ENCODE measurements at places on chromosomes 7 and 10.

DNA sequence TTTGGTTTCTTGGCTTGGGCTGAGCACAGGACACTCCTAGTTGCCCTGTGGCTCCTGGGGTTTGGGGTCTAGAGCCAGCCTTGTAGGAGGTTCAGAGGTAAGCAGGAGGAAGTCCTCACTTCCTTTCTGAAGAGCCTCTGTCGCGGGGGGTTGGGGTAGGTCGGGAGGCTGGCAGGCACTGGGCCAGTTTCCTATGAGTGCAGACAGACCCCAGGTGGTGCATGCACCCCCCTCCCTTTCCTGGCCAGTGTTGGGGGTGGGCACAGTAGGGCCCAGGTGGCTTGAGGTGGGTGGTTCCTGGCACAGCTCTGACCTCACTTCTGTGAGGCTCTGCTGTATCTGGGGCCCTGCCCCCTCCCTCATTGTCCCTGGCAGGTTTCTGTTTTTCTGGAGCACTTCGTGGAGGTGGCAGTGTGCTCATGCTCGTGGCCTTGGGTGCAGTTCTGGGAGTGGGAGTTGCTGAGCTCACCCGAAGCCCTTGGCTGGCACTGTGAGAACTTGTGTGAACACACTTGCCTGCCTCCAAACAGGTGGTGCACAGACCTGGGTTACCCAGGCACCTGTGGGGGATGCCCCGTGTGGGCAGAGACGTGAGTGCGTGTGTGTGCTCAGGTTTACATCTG, 1.8 kb downstream of the PALD1 start:
- no peak for DNase-seq

DNA sequence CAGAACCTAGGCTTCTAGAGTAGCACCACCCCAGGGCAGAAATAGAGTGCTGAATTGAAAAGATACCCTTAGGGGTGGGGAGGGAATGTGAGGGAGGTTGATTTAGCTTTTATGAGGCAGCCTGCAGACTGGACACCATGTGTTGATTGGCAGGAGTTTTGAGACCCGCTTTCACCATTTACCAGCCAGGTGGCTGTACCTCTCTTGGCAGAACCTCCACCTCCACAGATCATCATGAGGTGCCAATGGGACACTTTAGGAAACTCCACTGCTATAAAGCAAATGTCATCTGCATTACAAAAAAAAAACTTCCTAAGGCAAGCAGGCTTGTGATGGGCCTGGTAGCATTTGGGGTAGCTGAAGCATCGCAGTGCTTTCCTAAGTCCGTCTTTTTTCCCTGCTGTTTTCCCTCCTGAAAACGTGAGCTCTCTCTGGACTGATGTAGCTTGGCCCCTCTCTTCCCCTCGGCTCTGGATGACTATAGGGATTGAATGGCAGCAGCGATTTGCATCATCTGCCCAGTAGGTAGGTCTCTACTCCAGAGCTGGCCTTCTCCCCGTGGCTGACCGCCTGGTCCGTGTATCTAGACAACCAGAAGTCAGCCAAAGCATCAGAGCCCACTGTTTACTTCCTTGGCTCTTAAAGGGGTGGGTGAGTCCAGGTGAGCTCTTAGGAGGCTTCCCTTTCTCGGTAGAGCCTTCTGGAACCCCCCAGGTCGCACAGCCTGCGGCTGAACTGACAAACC, 1.3 kb downstream of the PCBD1 start:
- DNase-seq = no peak

- peak; percentile 54 for DNase-seq
Measured at GRCh38 chr7:27697861-27698430, 35.3 kb upstream of the HIBADH start.

DNA sequence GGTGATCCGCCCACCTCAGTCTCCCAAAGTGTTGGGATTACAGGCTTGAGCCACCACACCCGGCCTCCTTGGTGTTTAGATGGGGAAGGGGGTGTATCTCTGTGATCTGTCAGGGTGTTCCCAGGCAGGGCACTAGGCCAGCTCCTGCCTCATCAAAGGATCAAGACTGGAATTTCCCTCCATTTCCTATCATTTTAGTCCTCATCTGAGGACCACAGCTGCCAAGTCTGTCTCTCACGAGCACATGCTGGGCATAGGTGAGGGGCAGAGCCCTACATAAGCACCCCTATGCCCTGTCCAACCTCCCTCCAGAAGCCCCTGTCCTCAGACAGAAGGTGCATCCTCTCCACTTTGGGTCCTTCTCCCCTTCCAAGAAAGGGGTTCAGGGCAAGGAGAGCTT, 19.5 kb downstream of the TRIM56 start:
- DNase-seq = no peak

DNA sequence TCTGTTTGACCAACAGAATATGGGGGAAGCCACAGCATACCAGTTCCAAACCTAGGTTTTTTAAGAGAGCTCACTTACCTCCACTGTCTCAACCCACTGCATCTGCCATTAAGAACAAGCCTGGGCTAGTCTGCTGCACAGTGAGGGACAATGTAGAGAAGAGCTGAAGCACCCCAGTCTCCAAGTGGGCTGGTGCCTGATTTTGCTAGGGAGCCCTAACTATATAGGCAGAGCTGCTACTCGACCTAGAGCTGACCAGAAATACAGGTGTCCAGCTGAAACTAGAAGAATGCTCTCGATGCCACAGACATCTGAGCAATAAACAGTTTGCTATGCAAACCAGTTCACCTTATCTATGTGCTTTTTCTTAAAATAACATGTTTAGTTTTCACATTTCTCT, 106.9 kb upstream of the BET1 start:
- no peak for DNase-seq

DNA sequence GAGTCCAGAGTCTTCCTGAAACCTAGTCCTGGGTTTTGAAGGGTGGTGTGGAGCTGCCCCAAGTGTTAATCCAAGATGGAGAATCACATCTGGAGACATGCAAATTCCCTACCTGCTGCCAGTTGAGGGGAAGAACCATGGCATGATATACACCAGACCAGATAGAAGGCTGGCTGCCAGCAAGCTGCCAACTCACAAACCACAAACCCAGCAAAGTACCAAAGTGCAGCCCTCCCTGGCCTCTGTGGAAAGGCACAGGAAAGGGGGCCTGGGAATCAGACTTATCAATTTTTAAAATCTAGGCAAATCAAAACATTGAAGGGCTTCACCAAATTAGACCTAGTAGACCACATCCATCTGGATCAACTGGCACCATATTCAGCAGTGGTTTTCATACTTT, 157.0 kb downstream of the TMEM26 start:
- DNase-seq = no peak

DNA sequence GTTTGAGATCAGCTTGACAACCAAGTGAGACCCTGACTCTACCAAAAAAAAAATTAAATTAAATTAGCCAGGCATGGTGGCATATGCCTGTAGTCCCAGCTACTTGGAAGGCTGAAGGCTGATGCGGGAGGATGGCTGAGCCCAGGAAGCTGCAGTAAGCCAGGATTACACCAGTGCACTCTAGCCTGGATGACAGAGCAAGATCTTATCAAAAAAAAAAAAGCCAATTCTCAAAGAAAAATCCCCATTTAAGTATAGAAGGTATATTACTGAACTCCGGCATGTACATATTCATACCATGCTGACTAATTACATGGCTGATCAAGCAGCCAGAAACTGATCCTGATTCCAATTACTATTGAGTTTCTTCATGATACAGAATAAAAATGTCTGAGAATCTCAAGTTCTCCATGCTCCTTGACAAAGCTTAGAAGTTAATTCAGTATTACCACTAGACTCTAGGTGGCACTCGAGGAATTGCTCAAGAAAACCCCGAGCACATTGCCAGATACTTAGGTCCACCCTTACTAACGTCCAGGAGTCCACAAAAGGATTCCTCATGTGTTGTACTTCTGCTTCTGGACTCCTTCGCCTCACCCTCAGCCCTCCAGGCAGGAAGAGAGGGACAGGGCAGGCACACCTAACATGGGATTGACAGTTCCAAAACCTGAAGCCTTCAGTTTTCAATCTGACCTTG, 148.9 kb downstream of the PARD3 start:
- DNase-seq = peak; percentile 91

GRCh38 chr10:132332433-132332754, 401 bp downstream of the LRRC27 start:
- no peak for DNase-seq

- DNase-seq = no peak
Measured at GRCh38 chr10:75938380-75939122, 507.1 kb downstream of the LRMDA start.

- no peak for DNase-seq
Measured at GRCh38 chr10:102010961-102011360, 45.0 kb downstream of the ARMH3 start.

- DNase-seq = no peak
Measured at GRCh38 chr10:71052076-71052660, 160.2 kb upstream of the UNC5B start.

- DNase-seq = peak; percentile 65
Measured at GRCh38 chr10:108204528-108205305, 1040.2 kb upstream of the SORCS1 start.

DNA sequence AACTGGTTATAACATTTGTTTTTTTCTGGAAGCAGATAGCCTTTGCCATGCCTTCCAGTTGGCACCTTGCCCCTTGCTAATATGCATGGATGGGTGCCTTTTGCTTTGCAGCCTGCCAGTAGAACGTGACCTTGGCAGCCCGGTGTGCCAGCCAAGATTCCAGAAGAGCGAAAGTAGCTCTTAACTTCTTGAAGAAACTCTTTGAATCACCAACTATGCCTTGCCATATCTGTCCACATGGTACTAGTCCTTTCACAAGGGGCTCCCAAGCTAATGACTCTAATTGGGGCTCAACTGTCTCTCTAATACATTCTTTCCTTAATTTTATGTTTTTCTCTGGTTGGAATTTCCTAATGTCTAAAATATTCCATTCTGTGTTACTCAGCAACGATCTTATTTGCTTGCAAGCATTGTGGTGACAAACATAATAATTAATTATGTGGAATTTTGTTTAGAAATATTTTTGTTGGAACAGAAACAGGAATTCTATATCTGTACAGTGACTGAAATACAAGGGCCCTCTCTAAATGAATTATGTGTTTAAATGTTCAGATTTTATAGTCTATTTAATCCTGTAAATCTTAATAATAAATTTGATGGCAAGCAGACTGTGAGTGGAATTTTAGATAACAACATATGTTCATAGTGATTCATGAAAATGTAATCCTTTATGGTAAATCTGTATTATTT, 45.8 kb downstream of the HDAC9 start:
- DNase-seq = no peak

- no peak for DNase-seq
Measured at GRCh38 chr10:63675171-63675570, 154.0 kb downstream of the REEP3 start.

DNA sequence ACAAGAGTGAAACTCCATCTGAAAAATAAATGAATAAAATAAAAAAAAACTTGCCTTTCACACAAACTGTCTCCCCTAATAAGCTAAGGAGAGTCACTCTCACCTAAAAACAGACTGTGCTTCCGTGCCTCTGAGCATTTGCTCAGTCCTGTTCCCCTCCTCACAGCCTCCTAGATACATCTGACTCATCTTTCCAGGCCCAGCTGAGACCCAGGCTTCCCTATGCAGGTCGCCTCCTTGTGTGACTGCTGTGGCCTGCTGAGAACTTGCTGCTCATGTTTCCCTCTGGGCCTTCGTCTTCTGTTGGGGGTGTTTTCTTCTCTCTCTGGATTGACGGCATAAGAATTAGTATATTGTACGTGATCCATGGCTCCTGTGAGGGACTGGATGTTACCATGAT, 777.7 kb downstream of the LRMDA start:
- peak; percentile 18 for DNase-seq

DNA sequence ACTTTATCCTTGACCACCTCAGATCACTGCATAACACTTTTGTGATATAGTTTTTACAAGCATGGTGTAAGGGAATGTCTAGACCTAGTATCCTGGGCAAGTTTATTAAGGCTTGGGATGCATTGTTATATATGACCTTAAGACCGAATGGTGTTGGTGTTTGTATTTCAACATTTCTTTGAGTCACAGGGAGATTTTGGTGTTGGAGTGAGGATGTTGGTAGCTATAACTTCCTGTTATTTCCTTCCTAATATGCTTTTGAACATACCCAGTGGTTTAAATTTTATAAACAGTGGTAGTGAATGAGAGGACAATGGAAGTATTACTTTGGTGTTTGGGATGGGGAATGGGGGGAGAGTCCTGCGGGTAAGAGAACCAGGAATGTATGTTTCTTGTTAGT, 2.6 kb downstream of the EXOC4 start:
- DNase-seq = no peak

DNA sequence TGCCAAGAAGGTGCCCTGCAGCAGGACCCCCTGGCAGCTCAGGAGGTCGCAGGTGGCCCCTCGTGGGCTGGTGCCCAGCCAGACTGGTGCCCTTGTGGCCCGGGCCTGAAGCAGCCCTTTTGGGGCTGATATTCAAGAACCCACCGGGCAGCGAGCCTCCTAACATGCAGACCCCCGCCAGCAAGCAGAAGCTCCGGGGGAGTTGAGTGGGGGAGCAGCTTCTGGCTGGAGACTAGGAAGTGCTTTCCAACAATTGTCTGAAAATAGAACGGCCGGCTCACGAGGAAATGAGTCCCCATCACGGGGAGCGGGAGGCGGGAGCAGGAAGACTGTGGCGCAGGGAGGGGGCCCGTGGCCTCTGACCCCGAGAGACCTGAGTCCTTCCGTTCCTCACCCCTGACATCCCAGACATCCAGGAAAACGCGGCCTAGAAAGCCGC, 9.5 kb upstream of the INTS1 start:
- DNase-seq = no peak

DNA sequence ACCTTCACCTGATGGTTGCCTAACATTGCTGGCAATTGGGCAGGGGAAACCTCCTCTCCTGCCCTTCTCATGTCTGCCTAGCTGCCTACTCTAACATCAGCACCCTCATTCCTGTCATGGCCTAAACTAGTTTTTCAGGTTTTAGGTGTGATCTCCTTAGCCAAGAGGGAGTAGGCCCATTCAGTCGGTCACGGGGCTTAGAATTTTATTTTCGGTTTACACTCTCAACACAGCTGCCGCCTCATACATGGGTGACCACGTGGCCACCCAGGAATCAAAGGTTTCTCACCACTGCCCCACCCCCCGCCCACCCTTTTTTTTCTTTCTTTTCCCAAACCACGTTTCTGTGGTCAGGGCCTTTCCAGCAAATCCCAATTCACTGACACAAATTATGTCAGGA, 97.2 kb downstream of the RALA start:
- DNase-seq = no peak

- peak; percentile 70 for DNase-seq
Measured at GRCh38 chr7:142459551-142459963, 201.7 kb upstream of the PRSS58 start.

GRCh38 chr7:4386190-4386589, 295.9 kb upstream of the FOXK1 start:
- no peak for DNase-seq

- no peak for DNase-seq
Measured at GRCh38 chr10:6278519-6279120, 75.9 kb downstream of the PFKFB3 start.

GRCh38 chr7:13743226-13743625, 246.2 kb downstream of the ETV1 start:
- no peak for DNase-seq

GRCh38 chr10:122251459-122252255, 19.4 kb upstream of the BTBD16 start:
- no peak for DNase-seq

- no peak for DNase-seq
Measured at GRCh38 chr7:134779741-134780065, 269 bp downstream of the CALD1 start.
